ENCODE measurements at places on chromosomes 7 and 10.

GRCh38 chr10:26807532-26807931 is 53.2 kb downstream of the ABI1 start:
- DNase-seq: no peak

DNA sequence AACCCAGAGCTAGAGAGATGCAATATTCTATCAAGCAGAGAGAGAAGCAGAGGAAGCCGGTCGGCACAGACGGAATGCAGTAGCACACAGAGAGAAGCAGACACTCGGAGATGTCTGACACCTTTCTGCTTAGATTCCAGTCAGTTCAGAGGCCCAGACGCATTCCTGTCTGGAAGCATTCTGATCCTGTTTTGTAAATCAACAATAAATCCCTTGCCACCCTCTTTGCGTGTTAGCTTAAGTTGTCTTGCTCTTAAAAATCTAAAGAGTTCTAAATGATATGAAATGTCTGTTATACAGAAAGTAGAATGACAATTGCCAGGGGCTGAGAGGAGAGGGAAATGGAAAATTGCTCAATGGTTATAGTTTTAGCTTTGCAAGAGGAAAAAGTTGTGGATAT is 27.4 kb upstream of the ATRNL1 start:
- no peak for DNase-seq

- DNase-seq: no peak
Measured at GRCh38 chr10:82813856-82814255, 938.9 kb downstream of the NRG3 start.

DNA sequence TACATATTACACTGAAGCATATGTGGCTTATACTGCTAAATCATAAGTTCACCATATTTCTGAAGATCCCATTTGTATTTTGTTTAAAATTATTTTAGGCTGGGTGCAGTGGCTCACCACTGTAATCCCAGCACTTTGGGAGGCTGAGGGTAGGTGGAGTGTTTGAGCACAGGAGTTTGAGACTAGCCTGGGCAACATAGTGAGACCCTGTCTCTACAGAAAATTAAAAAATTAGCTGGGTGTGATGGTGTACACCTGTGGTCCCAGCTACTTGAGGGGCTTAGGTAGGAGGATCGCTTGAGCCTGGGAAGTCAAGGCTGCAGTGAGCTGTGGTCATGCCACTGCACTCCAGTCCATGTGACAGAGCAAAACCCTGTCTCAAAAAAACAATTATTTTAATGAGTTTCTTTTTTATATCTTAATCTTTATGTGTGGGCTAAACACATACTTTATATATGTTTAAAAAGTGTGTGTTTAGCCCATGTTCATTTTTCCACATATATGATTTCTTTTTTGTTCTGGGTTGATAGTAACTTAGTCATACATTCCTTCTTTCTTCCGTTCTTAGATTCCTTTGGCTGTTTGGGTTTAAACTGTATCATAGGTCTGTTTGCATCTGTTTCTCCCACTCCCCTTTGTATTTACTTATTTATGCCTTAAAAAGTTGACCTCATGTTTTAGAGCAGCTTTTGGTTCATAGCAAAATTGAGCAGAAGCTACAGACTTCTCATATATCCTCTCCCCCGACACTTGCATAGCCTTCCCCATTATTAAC is 33.5 kb downstream of the RSBN1L start:
- no peak for DNase-seq

GRCh38 chr10:11949152-11949551 is 93.5 kb downstream of the UPF2 start:
- DNase-seq: no peak

DNA sequence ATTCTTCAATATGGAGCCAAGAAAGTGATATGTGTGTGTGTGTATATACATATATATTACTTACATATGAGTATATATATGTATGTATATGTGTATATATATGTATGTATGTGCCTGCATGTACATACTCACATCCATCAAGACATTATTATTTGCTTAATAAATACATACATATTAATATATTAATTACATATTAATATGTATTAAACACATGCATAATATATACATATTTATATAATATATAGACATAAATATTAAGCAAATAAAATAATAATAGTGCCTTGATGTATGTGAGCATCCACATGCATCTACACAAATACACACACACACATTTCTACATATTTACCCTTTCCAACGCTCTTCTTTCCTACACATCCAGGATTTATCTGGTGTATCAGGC is 88.7 kb upstream of the KCNMA1 start:
- DNase-seq: no peak

- DNase-seq: no peak
Measured at GRCh38 chr7:3980300-3980643, 679.2 kb downstream of the SDK1 start.

DNA sequence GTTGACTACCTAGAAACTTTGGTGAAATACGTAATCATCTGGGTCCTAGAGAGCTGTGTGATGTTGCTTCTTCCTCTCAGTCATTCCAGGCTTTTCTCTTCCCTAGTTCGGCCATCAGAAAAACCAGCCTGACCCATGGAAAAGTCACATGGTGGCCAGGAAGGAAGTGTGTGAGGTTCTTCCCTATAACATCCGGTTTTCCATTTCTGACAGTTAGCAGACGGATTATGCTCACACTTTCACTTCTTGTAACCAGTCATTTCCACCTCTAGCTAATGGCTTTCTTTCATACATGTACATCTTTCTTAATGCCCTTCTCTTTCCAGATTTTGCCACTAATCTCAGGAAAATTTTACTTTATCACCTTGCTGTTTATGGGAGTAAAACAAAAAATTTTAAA is 110.0 kb upstream of the GLCCI1 start:
- DNase-seq: no peak

DNA sequence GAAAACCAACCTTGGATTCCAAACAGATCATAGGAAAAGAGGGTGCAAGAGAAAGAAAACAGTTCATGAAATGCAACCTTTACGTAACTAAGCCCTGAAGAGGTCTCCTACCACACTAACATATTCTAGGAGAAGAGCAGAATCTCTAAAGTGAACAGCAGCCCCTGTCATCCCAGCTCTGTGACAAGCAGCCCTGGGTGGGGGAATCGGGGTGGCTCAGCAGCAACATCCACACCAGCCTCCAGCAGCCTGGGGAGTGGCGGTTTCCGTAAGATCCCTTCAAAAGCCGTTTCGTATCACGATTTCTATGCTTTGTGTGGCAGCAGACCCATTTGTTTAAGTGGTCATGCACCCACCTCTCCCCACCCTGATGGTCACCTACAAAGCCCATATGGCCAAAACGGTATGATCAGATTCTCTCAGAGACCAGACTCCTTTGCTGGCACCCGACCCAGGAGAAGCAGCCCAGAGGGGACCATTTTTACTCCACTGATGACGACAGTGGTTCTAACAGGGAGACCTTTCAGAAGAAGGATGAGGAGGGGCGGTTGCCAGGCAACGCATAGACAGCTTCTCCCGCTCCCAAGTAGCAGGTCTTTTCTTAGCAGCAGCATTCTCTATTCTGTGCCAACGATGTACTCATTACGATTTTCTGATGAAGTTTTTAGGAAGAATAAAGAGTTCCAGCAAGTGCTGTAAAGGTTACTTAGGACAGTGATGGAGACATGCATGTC is 300.6 kb downstream of the DNAJB6 start:
- no peak for DNase-seq

DNA sequence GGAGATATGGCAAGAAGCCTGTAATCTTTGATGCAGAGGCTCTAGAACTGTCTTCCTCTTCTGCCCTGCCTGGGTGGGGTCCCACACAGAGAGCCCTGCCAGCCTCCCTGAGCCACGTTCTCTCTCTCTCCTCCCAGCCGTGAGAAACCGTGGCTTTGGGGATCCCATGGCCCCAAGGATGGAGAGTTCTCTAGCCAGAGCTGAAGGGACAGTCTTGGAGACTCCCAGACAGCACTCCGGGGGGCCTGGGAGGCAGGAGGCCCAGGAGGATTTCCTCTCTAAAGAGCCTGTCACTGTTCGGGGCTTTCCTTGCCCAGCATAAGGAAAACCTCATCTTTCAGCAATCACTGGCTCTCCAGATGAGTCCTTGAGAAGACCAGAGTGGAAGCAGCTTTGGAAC is 227.1 kb downstream of the ARHGAP12 start:
- no peak for DNase-seq

GRCh38 chr7:91280604-91281003 is 16.4 kb downstream of the FZD1 start:
- DNase-seq: no peak

- DNase-seq: no peak
Measured at GRCh38 chr10:128018236-128018635, 108.0 kb downstream of the MKI67 start.

DNA sequence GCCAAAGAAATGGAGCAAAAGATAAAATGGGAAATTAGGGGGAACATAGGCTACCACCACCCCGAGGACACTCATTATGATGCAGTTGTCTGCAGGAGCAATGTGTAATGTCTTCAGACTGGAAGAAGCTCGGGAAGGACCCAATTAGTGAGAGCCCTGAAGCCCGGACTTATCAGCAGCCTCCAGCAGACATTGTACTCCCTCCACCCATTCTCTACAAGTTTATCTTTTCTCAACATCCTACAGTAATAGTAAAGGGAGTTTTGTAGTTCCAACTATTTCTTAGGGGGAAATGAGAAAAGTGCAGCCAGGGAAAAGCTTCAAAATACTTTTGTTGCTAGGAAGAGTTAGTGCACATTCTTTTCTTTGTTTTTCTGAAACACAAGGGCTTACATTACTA is 657.3 kb upstream of the COBL start:
- no peak for DNase-seq

DNA sequence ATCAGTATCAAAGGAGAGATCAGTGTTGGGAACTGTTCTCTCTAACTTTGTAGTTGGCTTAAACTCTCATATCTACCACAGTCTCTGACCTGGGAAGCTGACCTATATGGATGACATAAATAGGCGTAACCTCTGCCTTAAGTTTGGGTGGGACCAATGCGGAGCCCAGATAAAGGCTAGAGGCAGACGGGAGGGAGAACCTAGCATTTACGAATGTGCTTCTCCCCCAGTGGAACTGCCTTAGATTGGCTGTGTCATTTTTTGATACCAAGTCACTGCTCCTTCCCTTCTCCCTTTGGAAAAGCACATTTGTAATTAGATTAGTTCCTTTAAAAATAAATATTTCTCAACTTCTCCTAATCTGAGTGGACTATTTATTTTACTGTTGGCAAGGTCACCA is 23.7 kb upstream of the LRRN3 start:
- DNase-seq: no peak

DNA sequence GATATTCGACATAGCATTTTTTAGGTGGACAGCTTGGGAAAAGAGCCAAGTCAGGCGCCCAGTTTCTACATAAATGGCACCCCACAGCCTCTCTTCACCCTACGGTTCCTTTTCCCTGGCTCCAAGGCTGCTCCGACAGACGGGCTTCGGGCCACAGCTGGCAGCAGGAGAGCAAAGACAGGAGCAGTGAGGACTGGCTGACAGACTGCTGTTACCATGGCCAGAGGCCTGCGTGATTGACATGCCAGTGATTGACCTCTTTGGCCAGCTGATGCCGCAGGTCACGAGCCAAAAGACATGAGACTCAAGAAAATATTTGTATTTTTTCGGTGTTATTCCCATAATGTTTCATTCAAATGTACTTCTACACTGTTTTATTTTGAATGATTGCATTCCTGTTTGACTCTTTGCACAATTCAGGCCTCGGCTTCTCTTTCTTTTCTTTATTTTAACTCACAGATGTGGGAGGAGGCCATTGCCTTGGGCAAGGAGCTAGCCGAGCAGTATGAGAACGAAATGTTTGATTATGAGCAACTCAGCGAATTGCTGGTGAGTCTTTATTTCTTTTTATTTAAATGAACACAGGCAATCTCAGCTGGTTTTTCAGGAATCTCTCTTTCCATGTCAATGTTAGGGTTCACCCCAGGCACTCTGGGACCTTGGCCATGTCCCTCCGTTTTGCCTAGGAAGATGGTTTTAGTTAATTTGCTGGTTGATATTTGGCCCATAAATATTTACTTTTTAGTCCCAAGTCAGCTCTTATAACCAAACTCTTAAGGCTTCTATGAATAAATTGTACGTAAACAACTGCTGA is 146.3 kb upstream of the NPS start:
- no peak for DNase-seq

DNA sequence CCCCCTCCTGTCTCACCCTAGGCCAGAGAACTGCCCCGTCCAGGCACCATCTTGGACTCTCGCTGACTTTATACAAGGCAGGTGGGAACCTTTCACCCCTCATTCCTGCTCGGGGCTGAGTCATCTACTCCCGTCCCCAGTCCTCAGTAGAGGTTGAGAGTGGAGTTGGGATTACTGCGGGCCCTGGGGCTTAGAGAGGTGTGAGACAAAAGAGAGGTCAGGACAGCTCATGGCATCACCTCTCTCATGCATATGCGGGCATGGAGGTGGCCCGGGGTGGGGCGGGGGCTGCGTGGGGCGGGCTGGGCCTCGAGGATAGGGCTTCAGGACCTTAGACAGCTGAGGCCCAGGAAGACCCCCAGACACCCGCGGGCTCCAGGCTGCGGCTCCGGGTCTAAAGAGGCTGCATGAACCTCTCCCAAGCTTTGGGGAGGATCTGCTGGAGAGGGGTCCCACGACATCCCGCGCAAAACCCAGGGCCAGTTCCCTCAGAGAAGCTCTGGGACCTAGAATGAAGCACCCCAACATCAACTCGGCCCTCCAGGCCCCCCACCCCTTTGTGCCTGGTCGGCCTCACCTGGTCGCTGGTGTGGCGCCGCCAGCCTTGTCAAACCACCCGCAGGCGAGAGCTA is 317 bp downstream of the PDZD7 start:
- no peak for DNase-seq

DNA sequence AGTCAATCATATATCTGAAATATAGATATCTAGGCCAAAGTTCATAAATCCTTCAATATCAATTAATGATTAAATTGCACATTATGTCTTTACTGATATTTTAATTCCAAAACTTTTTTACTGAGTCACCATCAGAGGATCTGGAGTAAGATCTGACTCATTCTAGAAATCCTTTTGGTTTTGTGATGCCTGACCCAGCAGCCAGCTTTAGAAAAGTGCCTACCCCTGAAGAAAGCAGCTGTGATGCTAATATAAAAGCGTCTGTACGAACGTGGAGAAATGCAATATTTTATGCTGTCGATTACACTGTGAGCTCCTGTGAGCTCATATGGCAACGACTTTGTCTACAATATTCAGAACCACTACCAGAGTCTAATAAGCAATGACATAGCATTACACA is 142.5 kb upstream of the LRRTM3 start:
- no peak for DNase-seq

- no peak for DNase-seq
Measured at GRCh38 chr7:45035893-45036292, 35.9 kb downstream of the CCM2 start.

DNA sequence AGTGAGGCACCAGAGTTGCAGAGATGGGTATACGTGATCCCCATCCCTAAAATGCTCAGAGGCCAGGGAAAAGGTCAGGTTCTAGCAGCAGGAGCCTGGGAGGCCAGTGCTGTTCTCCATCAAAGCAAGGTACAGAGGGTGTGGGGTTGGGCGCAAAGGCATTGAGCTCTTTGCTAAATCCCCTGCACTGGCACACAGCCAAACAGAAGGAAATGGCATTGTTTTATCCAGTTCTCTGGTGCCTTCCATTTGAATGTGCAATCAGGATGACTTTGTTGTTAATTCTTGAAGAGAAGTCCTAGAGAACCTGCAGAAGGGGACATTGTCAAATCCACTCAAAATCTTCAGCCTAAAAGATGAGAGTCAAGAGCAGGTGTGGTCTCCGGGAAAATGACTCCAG is 111.3 kb upstream of the CHST15 start:
- no peak for DNase-seq

GRCh38 chr10:8086315-8086714 is 31.8 kb downstream of the GATA3 start:
- no peak for DNase-seq

Data from thoracic aorta (tissue), 2 donors.